ENCODE measurements at places on chromosomes 2 and 18. TPM values are rescaled to one million over a fixed set of nuclear protein-coding genes. Genes with fewer than 3 reads are reported as not detected.

CAPN13 gene
- total RNA-seq, result not detected

DSG2 gene
- total RNA-seq, result 12.7 TPM

ALPP gene
- not detected for total RNA-seq

SERPINB4 gene
- total RNA-seq, result not detected

G6PC2 gene
- not detected for total RNA-seq

C1GALT1C1L gene
- not detected for total RNA-seq

GRCh38 chr2:162092008-162092390 is 18.0 kb upstream of the DPP4 start:
- DNase-seq, result no peak

DNA sequence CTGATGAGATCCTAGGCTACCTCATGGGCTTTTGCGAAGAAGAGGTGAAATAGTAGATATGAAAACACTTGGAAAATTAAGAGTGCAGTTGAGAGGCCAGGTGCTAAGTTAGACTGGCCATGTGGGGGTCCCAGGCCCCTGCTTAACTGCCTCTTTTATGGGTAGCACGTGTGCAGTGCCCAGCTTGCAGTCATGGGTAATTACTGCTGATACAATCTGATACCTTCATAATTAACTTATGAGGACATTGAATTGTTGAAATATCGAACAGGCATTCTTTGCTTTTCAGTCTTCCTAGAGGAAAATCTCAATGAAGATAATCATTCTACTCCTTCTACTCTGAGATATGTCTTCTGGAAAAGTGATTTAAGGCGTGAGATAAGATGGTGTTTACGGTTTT is 11.6 kb downstream of the TRAF3IP1 start:
- no peak for DNase-seq

- DNase-seq, result no peak
Measured at GRCh38 chr2:75241696-75242095, 42.4 kb upstream of the TACR1 start.

DNA sequence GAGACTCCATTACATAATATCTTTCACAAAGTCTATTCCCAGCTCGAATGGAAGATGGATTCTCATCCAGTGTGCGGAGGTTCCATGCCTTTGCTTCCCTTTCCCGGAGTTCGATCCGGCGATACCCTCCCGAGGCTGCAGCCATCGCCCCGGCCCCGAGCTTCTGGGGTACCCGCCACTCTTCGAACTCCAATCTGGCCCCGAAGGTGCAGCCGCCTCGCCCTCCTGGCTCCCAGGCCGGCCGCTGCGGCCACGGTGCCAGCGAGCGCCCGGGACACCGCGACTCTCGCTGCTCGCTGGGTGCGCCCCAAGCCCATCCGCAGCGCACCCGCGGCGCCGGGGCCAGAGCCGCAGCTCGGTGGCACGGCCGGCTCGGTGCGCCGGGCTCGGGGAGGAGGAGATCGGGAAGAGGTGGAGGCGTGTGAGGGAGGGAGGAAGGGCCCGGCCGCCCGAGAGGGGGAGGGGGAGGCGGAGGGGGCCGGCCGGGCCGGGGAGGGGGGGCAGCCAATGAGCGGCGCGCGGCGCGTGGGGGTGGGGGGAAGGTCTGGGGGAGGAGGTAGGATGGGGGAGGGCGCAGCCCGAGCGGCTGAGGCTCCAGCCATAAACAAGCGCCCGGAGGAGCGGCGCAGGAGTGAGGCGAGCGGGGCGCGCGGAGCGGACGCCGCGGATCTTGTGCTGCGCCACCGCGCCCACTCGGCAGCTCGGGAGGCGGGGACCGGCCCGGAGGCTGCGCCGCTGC is at the start of gene CRIM1:
TSS of gene CRIM1 (plus strand) at position 628 of the 739 bp plus-strand sequence. CDS start 515 bp downstream, outside the sequence.
- peak; percentile 89 for DNase-seq

DNA sequence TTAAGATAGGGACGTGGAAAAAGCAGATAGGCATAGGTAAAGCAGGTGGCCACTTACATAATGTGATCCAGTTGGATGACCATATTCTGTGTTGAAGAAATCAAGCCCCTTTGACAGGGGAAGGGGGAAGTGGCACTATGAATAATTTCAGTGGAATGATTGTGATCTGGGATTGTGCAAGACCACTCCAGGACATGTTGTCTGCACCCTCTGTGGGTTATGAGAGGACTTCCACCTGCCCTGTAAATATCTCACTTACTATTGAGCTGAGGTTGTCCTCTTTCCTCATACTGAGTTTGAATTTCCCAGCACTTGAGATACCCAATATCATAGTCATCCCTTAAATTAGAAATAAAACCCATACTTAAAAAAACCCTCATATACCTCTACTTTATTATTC is 220.7 kb downstream of the IRS1 start:
- no peak for DNase-seq

DNA sequence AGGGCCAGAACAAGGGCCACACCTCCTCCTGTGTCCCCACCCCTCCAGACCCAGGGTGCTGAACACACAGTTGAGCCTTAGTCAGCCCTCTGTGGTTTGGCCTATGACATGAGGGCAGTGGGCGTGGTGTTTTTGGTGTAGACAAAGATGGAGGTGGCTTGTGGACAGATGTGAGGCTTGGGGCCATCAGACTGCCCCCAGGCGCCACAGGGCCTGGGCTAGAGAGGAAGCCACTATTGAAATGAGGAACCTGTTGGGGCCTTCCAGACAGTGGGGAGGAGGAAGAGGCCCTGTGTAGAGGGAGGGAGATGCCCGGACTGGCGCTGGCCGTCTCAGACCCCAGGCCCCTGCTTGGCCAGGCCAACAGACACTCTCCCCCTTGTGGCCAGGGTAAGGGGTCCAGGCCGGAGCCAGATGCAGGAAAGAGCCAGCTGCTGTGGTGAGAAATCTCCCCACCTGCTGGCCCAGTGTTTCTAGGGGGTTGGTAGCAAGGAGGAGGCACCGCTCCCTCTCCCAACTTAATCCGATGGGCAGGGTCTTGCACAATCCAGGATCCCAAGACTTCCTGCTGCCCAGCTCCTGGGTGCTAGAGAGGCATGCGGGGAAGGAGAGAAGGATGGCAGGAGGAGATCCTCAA is 53.8 kb downstream of the SMAD7 start:
- peak; percentile 39 for DNase-seq

DNA sequence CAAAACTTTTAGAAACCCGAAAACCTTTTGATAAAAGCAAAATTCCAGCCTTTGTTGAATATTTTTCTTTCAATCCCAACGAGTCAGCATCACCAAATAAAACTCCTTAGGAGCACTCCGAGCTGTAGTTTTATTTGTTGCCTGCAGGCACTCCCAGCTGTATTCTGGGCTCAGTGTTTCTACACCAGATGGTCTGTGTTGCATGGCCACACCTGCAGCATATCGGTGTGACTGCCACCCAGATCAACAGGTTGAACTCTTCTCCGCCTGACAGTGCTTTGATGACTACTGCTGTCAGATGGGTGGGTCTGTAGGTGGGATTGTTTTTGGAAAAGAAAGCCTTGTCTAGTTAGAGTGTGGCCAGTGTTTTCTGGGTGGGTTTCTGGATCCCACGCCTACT is 32.7 kb downstream of the APCDD1 start:
- DNase-seq, result no peak

DNA sequence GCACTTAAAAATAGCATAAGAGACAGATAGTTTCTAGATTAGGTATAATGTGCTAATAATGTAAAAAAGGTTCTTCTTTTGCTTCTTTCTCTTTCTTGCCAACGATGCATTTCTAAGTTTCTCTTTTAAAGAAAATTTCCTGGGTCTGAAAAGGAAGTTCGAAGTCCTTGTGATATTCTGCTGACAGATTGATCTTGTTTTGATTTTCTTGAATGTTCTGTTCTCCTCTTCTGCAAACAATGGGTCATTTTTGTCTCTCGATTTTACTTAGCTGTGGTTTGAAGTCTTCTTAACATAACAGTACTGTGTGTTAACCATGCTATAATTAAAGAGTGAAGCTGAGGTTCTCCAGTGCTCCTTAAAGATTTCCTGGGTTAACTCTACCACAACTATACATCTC is 61.1 kb upstream of the ACYP2 start:
- DNase-seq, result no peak

DNA sequence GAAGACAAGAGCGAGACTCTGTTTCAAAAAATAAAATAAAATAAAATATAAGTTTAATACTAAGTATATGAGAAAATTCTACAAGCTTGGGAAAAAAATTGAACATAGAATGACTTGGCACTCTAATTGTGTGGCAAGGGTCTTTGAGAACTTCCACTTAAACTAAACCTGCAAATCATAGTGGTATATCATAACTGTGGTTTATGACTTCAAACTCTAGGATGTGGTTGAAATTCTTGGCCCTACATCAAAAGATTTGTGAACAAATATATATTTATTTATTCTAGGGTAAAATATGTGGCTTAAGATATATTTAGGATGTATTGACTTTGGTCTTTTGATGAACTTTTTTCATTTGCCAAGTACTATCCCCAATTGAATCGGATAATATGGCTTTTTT is 3.1 kb upstream of the FAM171B start:
- DNase-seq, result no peak

DNA sequence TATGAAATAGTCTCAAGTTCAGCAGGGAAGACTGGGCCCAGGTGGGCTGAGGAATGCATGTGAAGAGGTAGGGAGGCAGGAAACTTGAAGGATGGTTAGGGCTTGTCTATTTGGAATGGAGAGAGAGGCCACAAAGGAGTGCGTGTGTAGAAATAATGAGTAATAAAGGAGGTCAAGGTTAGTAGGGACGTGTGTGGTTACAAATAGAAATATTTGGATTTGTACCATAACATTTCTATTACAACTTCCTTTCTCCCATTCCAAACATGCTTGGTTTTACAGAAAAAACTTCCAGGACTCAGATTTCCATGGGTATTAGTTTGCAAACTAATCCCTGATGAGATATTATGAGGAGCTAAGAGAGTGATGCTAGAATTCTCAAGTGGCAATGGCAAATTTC is 280.6 kb downstream of the NCKAP5 start:
- no peak for DNase-seq

GRCh38 chr2:233422649-233423551 is 68.6 kb downstream of the DGKD start:
- no peak for DNase-seq

DNA sequence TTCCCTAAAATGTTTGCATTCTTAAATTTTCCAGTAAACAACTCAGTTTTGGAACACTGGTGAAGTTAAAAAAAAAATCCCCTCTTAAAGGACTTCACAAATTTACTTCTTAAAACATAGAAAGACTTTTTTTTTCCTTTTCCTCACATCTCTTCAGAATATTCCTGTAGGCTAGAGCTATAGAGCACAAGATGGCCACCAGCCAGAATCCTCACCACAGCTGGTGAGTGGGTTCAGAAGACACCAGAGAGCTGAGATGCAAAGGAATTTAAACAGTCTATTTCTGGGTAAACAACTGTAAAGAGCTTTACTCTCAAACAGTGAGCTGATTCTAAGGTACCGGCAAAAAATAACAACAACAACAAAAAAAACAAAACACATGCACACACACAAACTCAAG is 252.8 kb downstream of the LRP1B start:
- DNase-seq, result peak; percentile 15

DNA sequence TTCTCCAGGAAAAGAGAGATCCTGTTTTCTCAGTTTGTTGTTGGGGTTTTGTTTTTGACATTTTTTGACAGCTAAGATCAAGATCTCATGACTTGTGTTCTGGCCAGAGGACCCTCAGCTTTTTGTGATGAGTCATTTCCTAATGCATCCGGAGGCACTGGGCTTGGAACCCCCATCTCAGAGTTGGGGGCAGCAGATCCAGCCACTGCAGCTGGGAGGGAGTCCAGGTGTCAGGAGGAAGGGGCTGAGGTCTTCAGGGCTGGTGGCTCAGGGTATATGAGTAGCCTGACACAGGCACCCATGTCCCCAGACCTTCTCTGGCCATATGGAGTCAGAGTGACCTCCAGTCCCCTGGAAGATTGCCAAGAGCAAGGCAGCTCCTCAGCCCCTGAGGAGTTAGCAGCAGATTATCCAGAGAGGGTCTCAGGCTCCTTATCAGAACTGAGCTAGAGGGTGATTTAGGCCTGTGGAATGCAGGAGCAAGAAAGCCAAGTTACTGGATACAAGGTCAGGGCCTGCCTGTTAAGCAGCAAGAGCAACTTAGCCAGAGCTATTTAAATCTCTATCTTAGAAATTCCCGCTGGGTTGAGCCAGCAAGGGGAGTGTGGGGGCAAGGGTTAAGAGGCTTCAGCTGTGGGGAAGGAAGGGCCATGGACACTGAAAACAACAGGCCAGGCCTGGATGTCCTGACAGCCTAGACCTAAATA is 62.4 kb downstream of the TANC1 start:
- DNase-seq, result peak; percentile 71
